ENCODE measurements at places on chromosomes 4 and X.
A peak's percentile ranks its signal among the peaks of the same experiment; 100 is the strongest.

- DNase-seq, result peak; percentile 51
These were observed 136.4 kb upstream of the FAM9C start for GRCh38 chrX:13180807-13181206.

DNA sequence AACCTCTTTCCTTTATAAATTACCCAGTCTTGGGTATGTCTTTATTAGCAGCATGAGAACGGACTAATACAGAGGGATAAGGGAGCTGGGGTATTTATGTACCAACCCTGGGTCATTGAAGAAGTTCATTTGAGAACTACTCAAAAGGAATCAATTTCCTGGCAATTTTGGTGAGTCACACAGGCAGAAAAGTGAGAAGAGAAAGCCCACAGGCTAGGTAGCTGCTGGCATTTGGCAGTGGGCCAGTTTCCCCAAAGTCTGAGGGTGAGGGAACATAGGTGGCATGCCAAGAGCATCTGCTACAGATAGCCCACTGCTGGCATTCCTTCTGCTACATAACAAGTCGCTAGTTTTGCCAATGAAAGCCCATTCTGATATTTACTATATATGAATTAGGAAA lies 411.2 kb downstream of the MID1IP1 start:
- DNase-seq, result no peak

DNA sequence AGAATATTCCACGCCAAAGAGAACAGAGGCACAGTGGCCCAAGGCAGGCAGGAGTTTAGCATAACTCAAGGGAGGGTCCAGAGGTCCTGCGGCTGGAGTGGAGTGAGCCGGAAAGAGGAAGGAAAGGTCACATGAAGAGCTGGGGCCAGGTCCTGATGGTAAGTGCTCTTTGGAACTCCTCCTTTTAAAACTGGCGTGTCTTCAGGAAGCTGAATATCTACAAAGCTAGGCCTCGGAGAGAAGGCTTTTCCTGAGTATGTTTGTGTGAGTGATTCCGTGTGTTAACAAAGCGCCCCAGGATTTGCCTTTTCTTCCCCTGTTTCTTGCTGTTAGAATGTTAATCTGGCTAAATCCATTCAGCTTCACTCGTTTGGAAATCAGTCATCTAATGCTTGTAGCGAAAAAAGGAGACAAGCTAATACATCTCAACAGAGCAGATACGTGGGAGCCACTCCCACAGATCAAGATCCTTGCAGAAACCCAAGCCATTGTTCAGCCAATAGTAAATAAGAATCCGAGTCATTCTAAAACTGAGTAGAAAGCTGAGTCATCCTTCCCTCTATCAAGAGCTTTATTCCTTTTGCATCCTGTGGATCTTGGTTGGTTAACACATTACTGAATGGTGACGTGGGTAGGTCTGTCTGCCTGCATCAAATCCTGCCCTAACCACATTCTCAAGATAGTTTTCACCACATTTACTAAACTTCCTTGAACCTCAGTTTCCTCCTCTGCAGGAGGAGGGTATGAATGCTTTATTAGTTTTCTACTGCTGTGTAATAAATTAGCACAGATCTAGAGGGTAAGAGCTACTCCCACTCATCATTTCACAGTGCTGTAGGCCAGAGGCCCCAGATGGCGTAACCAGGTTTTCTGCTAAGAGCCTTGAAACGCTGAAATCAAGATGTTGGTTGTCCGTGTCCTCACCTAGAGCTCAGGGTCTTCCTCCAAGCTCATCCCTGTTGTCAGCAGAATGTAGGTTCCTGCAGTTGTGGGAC lies 43.2 kb upstream of the RBM47 start:
- DNase-seq, result peak; percentile 100

- DNase-seq, result no peak
These were observed 486.2 kb downstream of the RPA4 start for GRCh38 chrX:97369947-97370346.

DNA sequence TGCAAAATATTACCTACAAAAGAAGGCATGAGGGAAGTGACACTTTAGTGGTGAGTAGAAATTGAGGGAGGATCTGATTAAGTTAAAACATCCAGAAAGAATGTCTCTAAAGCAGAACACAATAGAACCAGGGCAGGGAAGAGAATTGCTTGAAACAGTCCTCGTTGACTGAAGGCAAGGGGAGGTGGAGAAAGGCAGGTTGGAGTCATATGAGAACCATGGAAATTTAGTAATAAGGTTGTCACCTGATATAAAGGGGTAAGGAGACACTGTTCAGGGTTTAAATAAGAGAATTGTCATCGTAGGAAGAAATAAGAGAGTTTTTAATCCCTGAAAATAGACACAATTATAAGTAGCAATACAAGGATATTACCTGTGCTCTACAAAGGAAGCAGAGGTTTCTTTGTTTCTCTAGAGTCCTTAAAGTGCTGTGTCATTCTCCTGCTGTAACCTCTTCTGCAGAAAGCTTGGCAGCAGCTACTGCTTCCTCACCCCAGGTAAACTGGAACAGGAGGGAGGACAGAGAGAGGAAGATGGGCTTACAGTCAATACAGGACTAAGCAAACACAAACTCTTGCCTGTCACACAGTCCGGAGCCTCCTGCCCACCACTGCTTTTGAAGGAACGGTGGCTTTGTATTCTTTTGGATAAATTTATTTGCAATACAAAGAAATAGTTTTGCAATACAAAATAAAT lies 258.4 kb downstream of the PPARGC1A start:
- peak; percentile 7 for DNase-seq

- DNase-seq, result peak; percentile 62
These were observed 73.7 kb downstream of the SPCS3 start for GRCh38 chr4:176393306-176394013.

- DNase-seq, result no peak
These were observed 23.3 kb upstream of the INTU start for GRCh38 chr4:127609484-127609883.

GRCh38 chrX:63686878-63687714 lies 97.9 kb downstream of the ARHGEF9 start:
- peak; percentile 32 for DNase-seq

DNA sequence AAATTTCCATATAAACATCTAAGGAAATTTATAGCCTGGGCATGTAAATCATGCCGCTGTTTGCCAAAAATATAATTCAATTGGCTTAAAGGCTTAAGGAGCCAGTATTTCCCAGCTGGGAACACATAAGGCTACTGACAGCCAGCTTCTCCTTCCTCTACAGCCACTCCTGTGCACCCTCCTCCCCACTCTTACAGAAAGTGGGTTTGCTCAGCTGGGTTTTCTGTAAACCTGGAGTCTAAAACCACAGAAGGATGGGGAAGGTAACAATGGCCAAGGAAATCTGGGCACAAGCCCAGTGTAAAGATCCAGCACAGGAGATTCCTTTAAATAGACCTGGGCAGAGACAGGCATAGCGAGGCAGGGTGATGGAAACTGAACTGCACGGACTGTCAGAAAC lies 18.5 kb downstream of the ACSL1 start:
- no peak for DNase-seq

- DNase-seq, result no peak
These were observed 52.4 kb downstream of the MAPK10 start for GRCh38 chr4:86307432-86307831.

- no peak for DNase-seq
These were observed 79.1 kb downstream of the PWWP3B start for GRCh38 chrX:106247162-106247561.

GRCh38 chrX:44239036-44239435 lies 104.4 kb downstream of the EFHC2 start:
- no peak for DNase-seq

DNA sequence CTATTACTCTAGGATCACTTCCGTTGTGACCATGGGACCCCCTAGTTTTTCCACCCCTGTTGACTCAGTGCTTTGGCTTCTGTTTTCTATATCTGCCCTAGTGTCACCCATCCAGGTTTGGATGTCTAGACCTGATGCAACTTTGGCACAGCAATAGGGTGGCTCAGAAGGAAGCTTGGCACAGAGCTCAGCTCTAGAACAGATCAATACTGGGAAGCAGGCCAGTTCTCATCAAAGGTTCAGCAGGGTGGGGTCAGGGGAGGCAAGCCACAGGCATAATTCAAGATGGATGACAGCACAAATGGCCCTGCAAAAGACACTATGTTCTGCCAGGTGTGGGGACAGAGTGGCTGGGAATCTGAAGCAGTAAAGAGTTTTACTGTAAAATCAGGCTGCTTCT lies 74.2 kb upstream of the EGFL6 start:
- no peak for DNase-seq

- DNase-seq, result no peak
These were observed 68.1 kb downstream of the APBB2 start for GRCh38 chr4:41146196-41146595.

DNA sequence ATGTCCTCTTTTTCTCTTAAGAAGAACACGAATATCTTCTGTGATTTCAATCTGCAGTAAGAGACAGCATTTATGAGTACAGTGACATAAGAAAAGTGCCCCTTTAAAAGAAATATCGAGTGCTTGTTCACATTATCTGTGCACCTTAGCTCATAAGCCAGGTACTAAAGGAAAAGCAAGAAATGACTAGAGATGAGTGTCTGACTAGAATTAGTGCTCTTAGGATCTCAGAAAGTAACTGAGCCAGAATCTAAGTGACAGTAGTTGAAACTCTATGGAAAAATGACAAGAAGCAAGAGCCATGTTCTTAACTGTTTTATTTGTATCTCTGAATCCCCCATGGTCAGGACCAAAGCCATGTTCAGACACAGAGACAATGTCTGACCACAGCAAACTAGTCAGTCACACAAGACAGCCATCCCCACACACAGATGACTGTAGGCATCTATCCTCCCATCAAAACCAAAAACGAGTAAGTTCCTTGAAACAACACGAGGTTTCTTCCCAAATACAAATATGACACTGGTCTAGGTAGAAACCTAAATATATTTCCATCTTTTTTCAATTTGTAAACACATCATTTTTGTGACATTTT lies 36.8 kb downstream of the ACSL4 start:
- DNase-seq, result no peak

DNA sequence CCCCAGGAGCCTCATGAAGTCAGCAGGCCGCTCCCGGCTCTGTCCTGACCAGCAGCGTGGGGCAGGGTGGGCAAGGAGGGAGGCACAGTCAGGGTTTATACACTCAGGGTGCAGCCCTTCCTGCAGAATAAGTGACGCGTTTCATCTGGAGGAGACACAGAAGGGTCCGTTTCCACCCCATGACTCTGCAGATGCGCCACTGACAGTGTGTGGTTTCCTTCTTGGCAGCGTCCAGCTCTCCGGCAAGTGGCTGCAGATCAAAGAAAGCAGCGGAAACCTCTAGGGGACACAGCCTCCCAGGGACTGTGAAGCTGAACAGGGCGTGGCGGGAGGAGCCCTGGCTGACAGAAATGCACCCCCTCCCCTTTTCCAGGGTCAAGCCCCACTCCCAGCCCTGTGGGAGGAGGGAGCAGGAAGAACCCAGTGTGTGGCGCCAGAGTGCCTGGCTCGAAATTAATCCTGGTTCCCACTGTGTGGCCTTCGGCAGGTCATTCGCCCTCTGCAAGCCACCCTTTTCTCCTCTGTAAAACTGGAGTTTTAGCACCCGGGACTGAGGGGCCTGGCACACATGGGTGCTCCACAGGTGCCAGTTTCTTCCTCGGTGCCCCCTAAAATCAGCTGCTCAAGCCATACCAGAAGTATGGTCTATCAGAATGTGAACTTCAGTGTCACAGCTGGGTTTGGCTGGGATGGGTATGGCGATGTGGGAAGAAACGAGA lies 17.3 kb upstream of the TBC1D14 start:
- DNase-seq, result peak; percentile 71

- no peak for DNase-seq
These were observed 304.0 kb downstream of the MAPK10 start for GRCh38 chr4:86055898-86056297.

- DNase-seq, result no peak
These were observed 324.0 kb downstream of the STPG2 start for GRCh38 chr4:97819294-97819693.

DNA sequence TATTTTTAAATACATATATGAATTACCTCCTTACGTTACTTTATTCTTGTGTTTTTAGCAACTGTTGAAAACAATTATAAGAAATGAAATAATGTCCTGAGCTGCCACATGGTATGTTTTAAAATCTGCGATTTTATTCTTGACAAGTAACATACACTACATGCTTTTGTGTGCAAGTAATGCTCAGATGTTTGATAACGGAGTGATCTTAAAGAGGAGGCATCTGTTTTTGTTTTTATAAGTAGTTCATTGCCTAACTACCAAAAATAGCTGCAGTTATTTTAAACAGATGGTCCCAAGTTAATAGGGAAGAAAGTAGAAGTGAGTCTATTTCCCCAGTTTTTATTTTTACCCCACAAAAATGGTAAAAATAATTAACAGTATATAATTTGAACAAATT lies 55.2 kb downstream of the GAB1 start:
- no peak for DNase-seq

DNA sequence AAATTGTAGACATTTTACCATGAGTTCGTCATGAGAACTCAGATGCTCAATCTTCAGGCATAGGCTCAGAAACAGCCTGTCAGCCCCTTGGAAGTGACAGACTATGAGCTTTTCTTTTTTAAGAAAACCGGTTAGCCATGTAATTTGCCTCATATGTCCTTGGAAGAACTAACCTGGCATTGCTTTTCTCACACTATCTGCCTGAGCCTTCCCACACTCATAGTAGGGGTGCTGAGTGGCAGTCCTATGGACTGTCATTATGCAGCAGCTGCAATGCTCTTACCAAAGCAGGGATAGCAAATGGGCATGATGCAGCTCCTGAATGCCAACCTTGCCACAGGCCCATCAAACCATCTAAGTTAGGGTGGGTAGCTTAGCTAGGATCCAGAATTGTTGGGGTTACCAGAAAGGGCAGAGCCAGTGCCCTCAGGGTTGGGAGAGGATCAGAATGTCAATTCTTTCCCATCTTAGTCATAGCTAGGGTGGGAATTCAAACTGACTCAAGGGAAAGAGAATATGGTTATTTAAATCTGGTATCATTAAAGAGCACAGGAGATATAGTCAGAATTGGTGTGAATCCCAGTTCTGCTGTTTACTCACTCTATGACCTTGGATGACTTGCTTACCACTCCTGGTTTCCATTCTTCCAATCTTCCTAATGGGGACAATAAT lies 230.6 kb upstream of the CPEB2 start:
- DNase-seq, result no peak

GRCh38 chrX:10109695-10110094 lies 47.1 kb upstream of the CLCN4 start:
- DNase-seq, result no peak

- DNase-seq, result no peak
These were observed 109.6 kb upstream of the KIT start for GRCh38 chr4:54548098-54548620.

Data from H4 (cell line).